Activated naive CD4-positive, alpha-beta T cell (primary cell): ENCODE measurements at places on chromosomes 1 and 21.

DNA sequence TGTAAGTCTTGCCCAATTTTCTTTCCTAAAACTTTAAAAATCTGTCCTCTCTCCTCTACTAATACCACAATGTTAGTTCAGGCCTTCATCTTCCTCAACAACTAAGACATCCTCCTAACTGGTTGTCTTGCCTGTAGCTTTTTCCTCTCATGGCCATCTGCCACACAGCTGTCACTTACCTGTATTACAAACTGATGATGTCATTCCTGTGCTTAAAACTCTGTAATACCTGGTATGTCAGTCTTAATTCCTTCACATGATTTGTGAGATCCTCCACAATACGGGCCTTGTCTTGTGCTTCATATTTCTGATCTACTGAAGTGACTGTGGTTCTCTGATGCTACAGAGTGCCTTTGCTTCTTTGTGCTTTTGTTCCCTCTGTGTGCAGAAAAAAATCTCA, 9.8 kb downstream of the MRPS14 start:
- DNase-seq = no peak

GRCh38 chr1:160704250-160704649, 7.4 kb downstream of the CD48 start:
- DNase-seq = no peak

DNA sequence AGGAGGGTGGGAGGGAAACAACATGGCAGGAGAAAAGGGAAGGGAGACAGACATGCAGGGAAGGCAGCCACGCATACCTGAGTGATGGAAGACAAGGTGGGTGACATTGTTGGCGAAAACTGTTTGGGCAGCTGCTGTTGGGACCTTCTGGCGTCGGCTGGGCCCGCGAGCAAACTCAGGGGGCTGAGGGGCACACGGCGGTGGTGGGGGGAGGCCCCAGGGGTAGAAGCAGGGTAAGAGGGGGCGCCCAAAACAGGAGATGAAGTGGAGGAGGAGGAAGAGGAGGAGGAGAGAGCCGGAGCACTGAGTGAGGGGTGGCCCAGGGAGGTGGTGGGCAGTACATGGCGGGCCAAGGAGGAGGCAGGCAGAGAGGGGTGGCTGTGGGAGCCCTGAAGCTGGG, 4.7 kb upstream of the DENND4B start:
- DNase-seq = no peak

- no peak for DNase-seq
Measured at GRCh38 chr21:24339406-24339805, 1267.9 kb downstream of the MRPL39 start.

DNA sequence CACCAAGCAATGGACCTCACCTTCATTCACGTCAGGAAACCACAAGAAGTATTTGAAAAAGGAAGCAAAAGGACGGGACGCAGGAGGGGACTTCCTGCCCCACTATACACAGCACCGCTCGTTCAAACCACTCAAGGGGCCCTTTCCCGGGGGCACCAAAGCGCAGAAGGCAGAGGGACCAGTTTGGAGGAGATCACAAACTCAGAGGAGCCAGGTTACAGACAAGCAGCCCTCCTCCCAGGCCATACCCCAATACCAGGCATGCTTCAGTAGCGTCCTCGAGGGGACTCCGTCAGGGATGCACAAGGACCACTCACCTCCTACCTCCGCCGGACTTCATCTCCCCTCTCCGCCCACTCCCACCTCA, 685 bp downstream of the CRTC2 start:
- peak; percentile 27 for DNase-seq

GRCh38 chr1:202038688-202039346, 28.4 kb downstream of the ELF3 start:
- no peak for DNase-seq

- DNase-seq = no peak
Measured at GRCh38 chr1:11869650-11870207, 11.0 kb upstream of the NPPB start.

DNA sequence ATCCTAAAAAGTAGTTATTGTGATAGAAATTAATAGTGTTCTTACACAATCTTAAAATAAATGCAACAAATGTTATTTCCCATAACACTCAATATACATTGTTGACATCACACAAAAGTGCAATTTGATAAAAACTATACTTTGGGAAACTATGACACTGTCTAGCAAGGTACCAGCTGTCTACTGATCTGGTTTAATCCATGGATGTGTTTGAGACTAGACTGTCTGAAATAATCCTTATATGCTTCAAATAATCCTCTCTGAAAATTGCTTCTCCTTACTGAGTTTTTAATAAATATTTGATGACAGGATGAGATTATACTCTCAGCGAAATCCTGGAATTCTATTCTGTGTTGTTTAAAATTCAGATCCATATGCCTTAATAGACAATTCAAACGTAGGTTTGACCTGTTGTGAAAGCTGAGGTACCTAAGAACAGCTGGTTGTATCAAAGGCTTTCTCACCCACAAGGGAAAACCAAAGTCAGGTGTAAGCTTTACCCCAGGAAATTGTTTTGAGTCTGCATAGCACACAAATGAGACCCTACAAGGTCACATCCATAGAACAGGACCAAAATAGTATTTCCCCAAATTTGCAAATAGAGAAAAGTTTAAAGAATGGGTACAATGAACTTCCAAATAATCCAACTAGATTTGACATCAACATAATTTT, 8.8 kb upstream of the GFI1 start:
- no peak for DNase-seq

DNA sequence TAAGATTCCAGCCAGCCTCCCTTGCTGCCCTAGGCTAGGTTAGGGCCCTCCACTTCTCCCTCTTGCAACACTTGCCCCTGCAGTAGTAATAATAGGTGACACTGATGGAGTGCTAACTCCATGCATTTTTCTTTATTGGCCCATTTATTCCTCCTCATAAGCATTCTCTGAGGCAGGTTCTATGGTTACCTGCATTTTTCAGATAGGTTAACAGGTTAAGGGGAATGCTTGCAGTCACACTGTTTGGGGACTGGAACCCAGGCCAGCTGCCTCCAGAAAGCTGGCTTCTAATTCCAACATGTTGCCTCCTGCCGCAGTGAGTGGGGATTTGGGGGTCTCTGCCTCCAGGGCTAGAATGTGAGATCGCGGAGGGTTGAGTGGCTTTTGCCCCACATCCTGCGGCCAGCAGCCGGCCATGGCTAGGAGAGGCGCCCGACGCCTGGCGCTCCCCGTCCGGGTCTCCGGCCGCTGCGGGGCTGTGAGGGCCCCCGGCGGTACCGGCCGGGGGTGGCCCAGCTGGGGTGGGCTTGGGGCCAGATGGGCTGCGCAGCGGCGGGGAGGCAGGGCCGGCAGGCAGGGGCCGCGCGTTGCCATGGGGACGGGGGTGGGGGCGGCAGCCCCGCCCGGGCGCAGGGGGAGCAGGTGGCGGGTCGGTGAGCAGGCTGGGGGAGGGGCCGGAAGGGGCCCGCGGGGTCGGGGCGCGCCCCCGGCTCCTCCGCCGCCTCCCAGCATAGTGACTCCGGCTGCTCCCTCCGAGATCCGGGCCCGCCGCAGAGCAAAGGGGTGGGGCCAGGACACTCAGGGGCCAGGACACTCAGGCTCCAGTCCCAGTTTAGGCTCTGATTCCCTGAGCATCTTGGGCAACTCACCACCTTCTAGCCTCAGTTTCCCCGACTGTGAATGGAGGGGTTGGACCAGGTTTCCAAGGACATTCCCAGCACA, 68.4 kb upstream of the SSBP3 start:
- no peak for DNase-seq

GRCh38 chr1:186977266-186977957, 148.7 kb downstream of the PLA2G4A start:
- no peak for DNase-seq

- no peak for DNase-seq
Measured at GRCh38 chr1:30550365-30551220, 172.8 kb downstream of the MATN1 start.
